ENCODE measurements at places on chromosomes 6 and 20.

- no peak for DNase-seq
Observed at GRCh38 chr6:31004794-31005193, 5.5 kb upstream of the MUC22 start.

GRCh38 chr6:14397518-14397901, 279.9 kb downstream of the CD83 start:
- no peak for DNase-seq

DNA sequence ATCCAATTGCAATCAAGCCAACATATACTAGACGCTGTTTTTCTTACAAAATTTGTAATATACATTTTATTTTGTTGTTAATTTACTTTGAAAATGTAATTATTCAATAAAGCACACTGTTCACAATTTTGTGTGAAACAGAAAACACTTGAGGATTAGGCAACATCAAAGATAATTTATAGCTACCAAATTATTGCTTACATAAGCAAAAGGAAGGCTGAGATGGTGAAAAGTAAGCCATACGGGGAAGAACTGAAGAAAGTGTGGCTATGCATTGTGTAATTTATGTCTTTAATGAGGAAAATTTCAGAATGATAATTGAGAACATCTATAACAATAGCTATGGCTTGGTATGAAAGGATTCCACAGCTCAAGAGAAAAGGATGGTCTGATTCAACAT, 192.0 kb downstream of the RNF144B start:
- DNase-seq, result no peak

DNA sequence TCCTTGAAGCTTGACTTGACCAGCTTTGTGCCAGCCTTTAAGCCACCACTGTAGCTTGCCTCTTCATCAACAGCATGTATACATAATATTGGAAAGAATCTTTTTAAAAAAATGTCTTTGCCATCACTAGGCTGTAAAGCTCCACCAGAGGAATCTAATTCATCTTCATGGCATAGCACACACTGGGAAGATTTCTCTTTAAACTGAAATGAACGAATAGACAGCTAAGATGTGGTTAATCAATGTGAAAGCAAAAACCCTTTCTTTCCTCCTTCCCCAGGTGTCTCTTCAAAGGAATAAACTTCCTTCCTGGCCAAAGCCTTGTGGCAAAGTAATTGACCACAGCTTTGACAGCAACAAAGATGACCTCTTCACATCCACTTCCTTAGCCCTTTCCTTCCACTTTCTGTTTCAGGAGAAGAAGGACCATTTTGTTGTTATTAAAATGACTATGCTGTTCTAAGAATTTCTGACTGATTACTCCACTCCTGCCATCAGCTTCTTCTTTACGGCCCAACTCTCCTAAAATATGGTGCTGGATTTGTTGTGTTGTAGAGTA, 428.7 kb upstream of the SOX4 start:
- DNase-seq, result no peak

GRCh38 chr6:135464634-135465033, 32.9 kb downstream of the AHI1 start:
- DNase-seq, result no peak

DNA sequence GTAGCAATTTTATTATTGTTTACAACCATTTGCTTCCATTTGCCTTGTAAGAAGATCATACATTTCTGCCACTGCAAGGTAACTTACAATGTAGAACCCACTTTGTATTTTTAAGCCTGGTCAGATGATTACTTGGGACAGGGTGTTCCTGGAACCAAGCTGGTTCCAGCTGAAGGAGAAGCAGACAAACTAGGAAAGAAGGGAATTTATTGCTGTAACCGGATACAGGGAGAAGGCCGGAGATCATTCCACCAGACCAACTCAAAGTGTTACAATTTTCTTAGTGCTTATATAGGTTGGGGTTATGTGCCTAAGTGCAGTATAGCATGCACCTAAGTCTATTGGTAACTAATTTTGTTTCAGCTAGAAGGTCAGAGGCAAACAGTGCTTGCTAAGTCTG, 104.4 kb downstream of the MANEA start:
- DNase-seq, result no peak

DNA sequence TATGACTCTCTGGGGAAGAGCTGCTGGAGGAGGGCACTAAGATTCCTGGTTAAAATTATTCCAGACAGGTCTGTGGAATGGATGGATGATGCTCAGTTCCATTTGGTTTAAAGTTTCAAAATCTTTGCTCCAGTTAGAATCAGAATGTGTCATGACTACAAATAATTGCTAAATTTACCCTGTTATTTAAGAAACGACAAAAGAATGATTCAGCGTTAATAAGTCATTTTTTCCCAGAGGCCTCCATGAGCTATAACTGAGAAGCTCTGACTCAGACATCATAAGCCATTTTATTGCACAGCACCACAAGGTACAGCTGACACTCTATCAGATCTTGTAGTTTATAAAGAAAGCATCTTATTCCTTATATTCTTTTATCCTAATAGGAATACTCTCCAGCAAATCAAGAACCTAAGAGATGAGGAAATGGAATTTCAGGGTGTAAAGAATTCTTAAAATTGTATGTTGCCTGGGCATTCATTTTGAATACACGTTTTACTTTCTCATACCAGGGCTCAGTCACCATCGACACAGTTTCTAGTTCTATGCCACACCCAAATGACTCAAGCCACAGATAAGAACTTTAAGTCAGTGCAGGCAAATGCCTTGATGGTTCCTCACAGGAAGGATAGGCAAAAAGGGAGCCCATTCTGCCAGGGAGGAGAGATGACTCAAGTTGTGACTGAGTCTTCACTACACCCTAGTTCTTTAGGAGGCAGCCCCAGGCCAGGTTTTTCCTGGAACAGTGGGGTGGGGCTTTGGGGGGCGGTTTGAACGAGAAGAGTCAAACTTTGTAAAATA, 636.0 kb downstream of the MMUT start:
- DNase-seq, result peak; percentile 79

DNA sequence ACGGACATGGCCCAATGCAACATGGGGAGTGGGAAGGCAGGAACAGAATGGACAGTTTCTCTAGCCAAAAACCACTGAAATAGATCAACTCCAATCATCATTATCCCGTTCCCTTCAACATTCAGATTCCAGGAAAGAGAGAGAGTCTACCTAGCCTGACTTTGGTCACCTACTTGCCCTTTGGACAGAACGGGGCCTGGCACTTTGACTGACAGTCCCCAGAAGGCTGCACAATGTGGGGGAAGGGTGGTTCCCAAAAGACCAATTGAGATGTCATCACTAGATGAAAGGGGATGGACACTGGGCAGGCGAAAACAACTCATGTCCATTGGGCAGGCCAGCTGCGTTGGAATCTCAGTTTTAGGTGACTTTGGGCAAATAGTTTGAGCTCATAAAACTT, 15.0 kb upstream of the KIF16B start:
- no peak for DNase-seq

DNA sequence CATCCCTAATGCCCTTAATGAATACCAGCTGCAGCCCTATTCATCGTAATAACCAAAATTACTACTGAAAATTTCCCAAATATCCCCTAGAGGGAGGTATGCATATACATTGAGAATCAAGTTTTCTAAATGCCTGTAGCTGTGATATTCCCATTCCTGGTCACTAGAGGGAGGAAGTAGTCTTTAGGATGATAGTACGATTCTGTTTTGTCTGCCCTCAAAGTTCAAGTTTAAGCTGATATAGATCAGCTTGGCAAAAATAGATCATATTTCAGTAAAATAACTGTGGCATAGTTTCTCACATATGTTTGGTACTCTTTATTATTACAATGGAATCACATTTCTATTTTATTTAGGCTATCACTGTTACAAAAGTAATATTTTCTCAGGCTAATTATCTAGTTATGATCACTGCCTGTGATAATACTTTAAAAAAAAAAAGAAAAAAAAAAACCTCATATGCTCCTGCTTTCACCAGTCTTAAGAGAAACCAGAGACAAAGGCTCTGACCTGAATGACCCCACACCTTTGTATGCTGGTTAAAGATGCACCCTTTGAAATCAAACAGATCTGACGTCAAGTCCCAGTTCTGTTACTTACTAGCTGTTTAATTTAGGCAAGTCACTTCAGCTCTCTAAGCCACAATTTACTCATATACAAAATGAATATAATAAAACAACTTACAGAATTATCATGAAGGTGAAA, 11.0 kb downstream of the TSPYL1 start:
- DNase-seq, result peak; percentile 42

DNA sequence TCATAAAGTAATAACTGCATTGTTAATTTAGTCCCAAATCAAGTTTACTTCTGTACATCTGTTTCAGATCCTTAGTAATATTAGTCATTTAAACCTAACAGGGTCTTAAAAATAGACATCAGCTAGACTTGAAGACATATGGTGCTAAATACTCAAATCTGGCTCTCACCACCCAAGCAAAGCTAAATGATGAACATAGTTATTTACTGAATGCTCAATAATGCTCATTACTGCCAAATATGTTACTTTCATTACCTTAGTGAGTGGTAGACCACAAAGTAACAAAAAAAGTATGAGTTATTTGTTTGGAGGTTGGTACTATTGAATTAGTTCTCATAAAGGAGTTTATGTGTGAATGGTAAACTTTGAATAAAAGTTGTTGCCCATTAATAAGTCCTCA, 502.1 kb downstream of the PKHD1 start:
- no peak for DNase-seq

DNA sequence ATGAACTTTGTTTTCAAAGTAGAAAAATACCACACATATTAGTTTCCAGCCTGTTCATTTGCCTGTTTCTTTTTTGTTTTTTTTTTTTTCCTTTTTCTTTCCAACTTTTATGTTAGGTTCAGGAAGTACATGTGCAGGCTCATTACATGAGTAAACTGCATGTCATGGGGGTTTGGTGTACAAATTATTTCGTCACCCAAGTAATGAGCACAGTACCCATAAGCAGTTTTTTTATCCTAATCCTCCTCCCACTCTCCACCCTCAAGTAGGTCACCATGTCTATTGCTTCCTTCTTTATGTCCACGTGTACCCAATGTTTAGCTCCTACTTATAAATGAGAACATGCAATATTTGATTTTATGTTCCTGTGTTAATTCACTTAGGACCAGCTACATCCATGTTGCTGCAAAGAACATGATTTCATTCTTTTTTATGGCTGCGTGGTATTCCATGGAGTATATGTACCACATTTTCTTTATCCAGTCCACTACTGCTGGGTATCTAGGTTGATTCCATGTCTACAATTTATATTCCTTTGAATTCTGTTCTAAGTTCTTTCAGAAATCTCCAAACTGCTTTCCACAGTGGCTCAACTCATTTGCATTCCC, 31.8 kb downstream of the SNX14 start:
- DNase-seq, result no peak

DNA sequence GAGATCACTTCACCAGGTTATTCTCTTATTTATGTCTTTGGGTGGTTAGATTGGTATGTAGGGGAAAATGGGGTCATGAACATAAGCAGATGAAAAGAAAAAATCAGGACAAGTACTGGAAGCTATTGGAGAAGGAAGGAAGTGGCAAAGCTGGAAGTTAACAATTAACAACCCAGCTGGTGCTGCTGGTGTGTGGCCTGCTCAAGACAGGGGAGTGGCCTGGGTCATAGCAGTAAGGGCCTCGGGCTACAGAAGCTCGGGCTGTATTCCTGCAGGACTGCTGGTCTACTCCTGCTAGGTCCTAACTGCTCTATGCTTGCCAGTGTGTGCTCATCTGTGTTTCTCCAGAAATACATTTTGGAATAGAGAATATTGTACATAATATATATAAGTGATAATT, 19.6 kb downstream of the MYLIP start:
- no peak for DNase-seq

DNA sequence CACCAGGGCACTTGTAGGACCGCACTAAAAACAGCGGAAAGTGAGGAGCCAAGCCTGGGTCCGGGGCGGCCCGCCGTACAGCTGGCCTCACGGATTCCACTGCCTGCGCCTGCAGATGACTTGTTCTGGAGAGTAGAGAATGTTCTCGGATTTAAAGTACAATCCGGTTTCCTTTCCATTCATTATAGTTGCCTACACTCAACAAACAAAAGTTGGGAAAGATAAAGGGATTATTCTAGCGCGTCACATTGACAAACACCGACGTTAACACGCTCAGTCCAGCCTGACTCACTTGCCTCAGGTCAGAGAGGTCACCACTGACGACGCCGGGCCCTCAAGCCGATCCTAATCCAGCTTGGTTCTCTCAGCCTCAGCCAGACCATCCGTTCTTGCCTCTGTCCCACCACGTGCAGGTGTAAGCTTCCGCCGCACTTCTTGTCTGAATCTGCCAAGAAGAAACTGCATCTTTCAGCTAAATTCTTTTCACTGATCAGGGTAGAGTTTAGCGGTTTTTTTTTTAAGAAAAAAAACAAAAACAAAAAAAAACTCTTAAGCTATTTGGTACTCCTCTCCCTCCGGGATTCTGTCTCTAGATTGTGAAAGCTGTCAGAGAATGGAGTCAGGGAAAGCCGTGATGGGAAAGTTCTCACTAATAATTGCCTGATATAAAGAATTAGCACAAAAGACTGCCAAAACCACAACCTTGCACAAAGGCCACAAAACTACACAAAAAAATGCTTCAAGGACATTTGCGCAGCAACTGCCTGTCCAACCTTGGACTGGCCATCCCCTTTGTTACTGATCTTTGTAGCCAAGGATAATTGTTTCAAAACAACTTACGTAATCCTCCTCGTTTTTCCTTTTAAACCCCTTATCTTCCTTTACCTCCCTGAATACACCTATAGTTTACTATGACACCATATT, 1.1 kb upstream of the PHF10 start:
- DNase-seq, result no peak

GRCh38 chr20:1434571-1435336, 31.9 kb downstream of the NSFL1C start:
- peak; percentile 36 for DNase-seq

GRCh38 chr20:39124064-39124463, 161.9 kb downstream of the DHX35 start:
- DNase-seq, result no peak

DNA sequence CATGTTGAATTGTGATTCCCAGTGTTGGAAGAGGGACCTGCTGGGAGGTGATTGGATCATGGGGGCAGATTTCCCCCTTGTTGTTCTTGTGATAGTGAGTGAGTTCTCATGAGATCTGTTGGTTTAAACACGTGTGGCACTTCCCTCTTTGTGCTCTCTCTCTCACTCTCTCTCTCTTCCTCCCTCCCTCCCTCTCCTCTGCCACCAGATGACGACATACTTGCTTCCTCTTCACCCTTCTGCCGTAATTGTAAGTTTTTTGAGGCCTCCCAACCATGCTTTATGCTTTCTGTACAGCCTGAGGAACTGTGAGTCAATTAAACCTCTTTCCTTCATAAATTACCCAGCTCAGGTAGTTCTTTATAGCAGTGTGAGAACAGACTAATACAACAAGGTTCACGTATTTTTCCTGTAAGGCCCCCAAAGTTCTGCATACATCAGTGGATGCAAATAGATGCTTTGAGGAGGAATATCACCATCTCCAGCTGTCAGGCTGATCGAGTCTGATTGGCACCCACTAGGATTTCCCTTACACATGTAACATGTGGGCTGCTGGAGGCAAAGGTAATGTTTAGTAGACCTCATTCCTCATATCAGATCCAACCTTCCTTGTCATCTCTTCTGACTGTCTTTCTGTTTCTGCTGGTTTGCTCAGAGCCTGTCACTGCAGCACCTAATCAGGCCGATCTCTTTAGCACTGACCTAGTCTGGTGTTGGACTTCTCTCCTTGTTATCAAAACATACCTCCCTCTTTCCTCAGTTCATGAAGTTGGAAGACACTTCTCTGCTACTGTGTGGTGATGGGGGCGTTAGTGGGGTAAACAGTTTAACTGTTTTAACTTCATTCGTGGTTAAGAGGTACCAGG, 54.3 kb upstream of the BACH2 start:
- DNase-seq, result no peak

Measured in AG04449 (cell line).